ENCODE measurements at places on chromosomes 7 and 10.
A peak's percentile ranks its signal among the peaks of the same experiment; 100 is the strongest.

GRCh38 chr7:74017125-74017524 is 10.8 kb upstream of the ELN start:
- no peak for DNase-seq

GRCh38 chr10:109773288-109774120 is 149.8 kb downstream of the XPNPEP1 start:
- DNase-seq = peak; percentile 8

DNA sequence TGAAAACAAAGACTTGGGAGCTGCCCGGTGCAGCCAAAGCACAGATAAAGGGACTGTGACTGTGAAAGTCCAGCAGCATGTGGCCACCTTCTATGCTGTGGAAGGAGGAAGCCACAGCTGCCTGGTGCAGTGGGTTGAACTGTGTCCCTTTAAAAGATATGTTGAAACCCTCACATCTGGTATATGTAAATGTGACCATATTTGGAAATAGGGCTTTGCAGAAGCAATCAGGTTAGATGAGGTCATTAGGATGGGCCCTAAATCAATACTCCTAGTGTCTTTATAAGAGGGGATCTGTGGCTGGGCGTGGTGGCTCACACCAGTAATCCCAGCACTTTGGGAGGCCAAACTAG is 136.9 kb downstream of the GLI3 start:
- no peak for DNase-seq

DNA sequence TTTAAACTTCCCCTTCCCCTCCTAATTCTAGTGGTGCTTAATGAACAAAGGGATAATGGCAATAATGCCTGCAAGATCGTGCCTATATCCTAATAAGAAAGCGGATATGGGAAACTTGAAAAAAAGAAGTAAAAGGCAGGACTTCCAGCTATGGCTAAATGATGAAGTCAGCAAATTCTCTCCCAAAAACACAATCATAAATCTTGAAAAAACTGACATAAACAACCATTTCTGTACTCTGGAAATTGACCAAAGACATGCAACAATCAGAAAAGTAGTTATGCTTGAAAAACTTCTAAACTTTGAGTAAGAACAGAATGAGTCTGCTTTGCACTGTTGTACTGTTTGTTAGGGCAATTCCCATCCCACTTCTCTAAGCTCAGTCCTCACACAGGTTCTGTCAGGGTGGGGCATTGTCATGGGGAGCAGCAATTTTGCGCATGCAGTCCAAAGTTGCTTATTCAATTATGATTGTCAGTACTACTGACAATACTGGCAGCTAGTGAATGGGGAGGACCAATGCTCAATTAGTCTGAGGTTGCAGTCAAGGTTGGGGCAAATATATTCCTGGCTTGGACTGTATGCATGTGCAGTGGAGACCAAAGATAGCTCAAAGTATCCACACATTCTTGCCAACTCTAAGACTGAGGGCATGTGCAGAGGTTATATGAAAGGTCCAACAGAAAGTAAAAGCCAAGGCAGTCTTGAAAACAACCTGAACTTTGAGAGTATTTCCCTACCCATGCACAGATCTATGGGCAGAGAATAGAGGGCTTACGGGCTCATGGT is 34.1 kb upstream of the ARHGAP22 start:
- DNase-seq = no peak

DNA sequence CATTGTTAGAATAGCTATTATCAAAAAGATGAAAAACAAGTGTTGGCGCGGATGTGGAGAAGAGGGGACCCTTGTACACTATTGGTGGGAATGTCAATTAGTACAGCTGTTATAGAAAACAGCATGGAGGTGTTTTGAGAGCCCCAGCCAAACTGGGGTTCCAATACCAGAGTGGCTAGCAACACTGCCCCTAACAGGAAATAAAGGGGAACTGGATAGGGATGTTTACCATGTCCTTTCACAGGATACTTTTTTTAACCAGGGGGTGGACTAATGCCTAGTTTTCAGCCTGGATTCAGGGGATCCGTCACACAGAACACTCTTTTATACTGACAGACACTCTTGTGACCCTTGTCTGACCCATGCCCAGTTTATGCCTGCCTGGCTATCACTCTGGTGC is 6.9 kb upstream of the GSTK1 start:
- DNase-seq = no peak

- DNase-seq = no peak
Observed at GRCh38 chr10:114000457-114001010, 43.1 kb upstream of the ADRB1 start.

All from T-helper 2 cell (primary cell).